ENCODE measurements at places on chromosomes 4 and X.

- peak within 1 kb of the TSS; percentile 63 for H3K4me3 ChIP-seq
- H3K27me3 ChIP-seq: no peaks in the 10 kb centered on the region
- no peak within 1 kb of the TSS for H3K27ac ChIP-seq
- no peaks in the 10 kb centered on the region for H3K36me3 ChIP-seq
- no peak for DNase-seq
These were observed at the start of gene HHIP for GRCh38 chr4:144645631-144646522. Gene HHIP (plus strand): TSS chr4:144646156. CDS start chr4:144646676, 520 bp downstream.

- no peak for DNase-seq
- no peaks in the 10 kb centered on the region for H3K27me3 ChIP-seq
- no peak overlapping the region for H3K27ac ChIP-seq
- no peaks in the 10 kb centered on the region for H3K36me3 ChIP-seq
- H3K4me1 ChIP-seq: no peaks in the 10 kb centered on the region
These were observed 498.9 kb downstream of the GLUD2 start for GRCh38 chrX:121546317-121546716.

DNA sequence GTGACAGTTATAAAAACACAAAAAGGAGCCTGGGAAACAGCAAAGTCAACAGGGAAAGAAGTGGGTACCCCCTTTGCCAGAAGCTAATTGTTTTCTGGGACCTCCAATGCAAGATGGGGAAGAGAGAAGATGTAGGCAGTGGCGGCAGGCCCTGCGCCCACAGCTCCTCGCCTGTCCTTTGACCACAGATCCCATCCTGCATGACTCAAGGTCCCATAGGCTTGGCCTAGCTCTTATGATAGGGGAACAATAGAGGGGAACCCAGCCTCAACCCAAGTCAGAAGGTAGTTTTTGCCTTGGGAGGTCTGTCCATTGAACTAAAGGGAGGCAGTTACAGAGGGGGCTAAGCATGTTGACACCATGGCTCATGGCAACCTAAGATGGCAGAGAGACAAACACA is 14.2 kb downstream of the ZMYM3 start:
- DNase-seq: no peak
- H3K27me3 ChIP-seq: no peaks in the 10 kb centered on the region
- peaks cover 5% of the 10 kb centered on the region for H3K36me3 ChIP-seq

- H3K4me1 ChIP-seq: peaks cover 5% of the 10 kb centered on the region
- no peak overlapping the region for H3K27ac ChIP-seq
These were observed 138.1 kb upstream of the ZIC3 start for GRCh38 chrX:137427816-137428215.

- no peak overlapping the region for H3K27ac ChIP-seq
- H3K4me3 ChIP-seq: no peak overlapping the region
- no peaks in the 10 kb centered on the region for H3K27me3 ChIP-seq
- H3K4me1 ChIP-seq: peaks cover 3% of the 10 kb centered on the region
These were observed 274.9 kb upstream of the GK2 start for GRCh38 chr4:79682801-79683530.

DNA sequence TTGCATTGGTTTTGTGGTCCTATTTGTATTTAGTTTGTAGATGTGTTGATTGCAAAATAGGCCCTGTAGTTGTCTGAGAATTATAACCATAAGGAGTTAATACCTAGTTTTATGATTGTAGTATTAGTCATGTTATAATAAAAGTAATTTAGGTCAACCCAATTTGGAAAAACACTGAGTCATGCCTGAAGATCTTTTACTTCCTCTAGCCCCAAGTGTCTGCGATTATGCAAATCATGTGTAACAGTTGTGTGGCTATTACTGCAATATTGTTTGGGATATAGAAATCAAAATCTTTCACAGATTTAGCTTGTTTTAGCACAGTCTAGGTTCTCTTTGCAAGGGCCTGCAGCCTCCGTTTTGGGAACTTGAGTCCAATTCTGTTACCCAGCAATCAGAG is 12.6 kb downstream of the SRD5A3 start:
- DNase-seq: no peak
- no peaks in the 10 kb centered on the region for H3K36me3 ChIP-seq
- peaks cover 41% of the 10 kb centered on the region for H3K4me1 ChIP-seq
- H3K27me3 ChIP-seq: no peaks in the 10 kb centered on the region
- no peak overlapping the region for H3K4me3 ChIP-seq
- H3K27ac ChIP-seq: peak overlapping the region; percentile 84

DNA sequence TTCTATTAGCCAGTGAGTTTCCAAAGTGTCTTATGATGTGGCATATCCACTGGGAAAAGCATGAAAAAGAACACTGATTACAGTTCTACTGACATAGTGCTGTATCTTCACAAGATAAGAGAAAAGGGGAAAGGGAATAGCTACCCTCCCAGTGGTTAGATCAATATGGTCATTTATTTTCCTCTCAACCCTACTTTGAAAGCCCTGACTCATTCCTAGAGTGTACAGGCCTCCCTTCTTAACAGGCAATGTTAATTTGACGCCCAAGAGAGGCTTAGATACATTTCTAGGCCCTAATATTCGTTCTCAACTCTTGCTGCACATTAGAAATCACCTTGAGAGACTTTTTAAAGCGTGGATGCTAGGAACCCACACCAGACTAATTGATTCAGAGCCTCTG is 20.4 kb upstream of the BRS3 start:
- H3K27me3 ChIP-seq: no peaks in the 10 kb centered on the region
- DNase-seq: no peak
- H3K27ac ChIP-seq: no peak overlapping the region
- H3K4me3 ChIP-seq: no peak overlapping the region
